ENCODE measurements at places on chromosomes 12 and 14.
A peak's percentile ranks its signal among the peaks of the same experiment; 100 is the strongest.

GRCh38 chr12:115323223-115323905 is 639.4 kb upstream of the TBX3 start:
- DNase-seq, result no peak

DNA sequence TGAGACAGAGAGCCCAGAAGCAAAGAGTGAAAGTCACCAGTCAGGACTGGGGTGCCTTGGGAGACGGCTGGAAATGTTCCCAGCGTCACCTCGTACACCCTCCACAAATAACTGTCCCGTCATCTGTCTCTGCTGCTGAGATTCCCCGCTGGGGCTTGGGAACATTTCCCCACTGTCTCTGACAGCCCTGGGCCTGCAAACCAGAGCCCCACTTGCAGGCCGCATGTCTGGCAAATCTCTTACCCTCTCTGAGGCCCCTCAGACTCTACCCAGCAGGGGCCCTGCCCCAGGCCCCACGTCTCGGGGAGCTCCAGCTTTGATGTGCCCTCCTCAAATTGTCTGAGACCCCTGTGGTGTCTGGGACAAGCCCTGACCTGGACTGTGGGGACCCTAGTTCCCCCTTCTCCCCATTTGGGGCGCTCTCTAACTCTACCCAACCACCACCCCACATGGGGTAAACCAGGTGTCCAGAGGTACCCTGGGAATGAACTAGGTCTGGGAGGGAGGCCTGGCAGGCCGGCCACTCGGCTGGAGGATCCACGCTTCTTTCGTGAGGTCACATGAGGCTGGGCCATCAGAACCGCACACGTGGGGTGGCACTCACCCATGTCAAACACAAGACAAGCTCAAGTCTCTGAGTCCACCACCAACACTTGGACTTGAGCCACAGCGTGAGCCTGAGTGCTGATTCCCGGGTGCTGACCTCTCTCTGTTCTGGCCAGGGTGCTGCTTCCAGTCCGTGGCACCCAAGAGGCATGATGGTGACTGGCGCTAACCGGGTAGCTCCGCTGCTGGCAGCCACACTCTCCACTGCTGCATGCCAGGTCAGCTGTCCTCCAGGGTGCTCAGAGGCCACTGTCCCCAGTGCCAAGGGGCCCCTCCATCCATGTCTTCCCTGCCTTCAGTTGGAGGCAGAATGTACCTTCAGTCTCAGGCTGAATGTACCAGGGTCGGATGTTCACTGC is 59.8 kb downstream of the DIO3 start:
- DNase-seq, result no peak

- DNase-seq, result no peak
These were observed 51.6 kb upstream of the HOXC13 start for GRCh38 chr12:53887006-53887405.

DNA sequence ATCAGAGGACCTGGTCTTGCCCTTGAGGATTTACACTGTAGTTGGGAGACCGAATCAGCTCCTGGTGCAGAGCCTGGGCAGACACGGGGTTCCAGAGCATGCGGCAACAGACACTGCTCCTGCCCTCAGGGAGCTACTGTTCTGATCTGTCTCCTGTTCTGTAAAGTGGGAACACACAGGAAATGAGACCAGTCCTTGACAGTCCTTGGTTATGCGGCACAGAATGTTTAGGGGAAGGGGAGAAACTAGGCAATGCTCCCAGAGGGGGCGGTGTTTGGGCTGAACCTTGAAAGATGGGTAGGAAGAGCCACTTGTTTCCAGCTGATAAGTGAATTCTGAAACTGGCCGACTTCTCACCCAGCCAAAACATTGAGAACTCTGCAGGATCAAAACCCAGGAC is 132.4 kb downstream of the ZFP36L1 start:
- DNase-seq, result no peak

DNA sequence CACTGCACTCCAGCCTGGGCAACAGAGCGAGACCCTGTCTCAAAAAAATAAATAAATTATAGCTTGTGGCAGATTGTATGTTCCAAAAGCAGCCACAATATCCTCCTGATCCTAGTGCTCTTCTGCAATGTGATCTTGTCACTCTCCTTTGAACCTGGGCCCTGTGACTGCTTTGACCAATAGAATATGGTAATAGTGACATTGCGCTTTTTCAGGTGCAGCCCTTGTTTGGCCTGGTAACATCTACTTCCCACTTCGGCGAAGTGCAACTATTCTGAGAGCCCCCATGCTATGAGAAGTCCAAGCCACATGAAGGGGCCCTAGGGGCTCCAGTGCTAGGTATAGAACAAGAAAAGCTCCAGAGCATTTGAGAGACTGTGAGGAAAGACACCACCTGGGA is 31.1 kb upstream of the DENND5B start:
- no peak for DNase-seq

GRCh38 chr12:109495012-109495411 is 17.6 kb downstream of the UBE3B start:
- DNase-seq, result no peak

DNA sequence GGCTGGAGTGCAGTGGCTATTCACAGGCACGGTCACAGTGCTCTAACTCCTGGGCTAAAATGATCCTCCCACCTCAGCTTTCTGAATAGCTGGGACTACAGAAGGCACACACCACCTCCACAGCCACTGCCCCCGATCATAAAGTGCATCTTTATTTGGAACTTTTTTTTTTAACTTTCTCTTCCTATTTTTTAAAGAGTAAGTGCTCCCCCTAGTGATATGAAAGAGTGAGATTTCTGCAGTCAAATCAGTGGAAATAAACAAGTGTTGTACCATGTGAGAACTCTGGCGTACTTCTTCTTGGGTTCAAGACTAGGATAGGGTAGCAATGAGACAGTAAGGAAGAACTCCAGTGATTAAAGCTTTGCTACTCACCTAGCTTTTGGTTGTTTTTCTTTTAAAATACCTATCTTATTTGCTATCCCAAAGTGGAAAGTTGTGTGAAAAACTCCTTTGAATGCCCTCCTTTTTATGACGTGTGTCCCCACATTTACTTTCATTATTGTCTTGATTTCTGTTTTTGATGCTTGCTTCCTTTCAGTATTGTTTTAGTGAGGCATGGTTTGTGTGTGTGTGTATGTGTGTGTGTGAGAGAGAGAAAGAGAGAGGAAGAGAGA is 6.6 kb downstream of the PPP4R4 start:
- peak; percentile 23 for DNase-seq

- DNase-seq, result no peak
These were observed 226.9 kb upstream of the CRY1 start for GRCh38 chr12:107320033-107320928.

DNA sequence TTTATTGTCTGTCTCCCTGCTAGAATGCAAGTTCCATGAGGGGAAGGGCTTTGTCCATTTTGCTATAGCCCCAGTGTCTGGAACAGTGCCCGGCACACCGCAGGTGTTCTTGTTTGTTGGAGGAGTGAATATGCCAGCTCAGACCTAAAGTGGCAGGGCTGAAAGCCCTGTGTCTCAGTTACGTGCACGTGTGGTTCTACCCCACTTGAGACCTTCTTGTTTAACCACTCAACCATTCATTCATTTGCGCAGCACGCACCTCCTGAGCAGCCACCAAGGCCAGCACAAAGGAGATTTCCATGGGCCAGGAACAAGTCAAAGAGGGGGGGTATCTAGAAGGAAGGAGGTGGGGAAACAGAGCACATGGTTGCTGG is 338.0 kb upstream of the FKBP4 start:
- DNase-seq, result no peak

GRCh38 chr12:93173178-93173957 is 204.4 kb upstream of the NUDT4 start:
- DNase-seq, result no peak

GRCh38 chr12:49296836-49297694 is 2.1 kb downstream of the PRPH start:
- DNase-seq, result no peak

DNA sequence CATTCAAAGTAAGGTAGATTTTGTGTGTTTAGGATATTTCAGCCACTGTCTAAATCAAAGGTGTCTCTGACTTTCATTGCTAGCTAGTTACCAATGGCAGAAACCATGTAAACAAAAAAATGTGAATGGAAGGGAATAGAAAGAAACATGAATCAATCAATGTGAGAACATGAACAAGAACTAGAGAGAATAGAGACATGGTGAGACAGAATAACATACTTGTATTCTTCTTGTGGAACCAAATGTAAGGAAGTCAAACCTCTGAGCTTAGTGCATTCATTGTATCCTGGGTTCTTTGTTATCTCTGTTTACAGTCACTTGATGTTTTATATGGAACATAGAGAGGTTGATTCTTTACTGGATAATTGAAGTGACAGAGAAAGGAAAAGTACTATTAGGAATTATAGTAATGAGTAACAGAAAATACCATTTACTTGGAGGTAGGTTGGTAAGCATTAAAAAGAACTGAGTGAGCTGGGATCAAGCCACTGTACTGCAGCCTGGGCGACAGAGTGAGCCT is 2.6 kb upstream of the WNK1 start:
- peak; percentile 36 for DNase-seq

GRCh38 chr12:116121453-116121871 is 156.0 kb downstream of the MED13L start:
- peak; percentile 57 for DNase-seq

GRCh38 chr12:46237371-46238045 is 31.3 kb downstream of the SLC38A1 start:
- DNase-seq, result no peak

- no peak for DNase-seq
These were observed 312.2 kb downstream of the ATXN7L3B start for GRCh38 chr12:74849801-74850200.

- no peak for DNase-seq
These were observed 84.4 kb downstream of the PPHLN1 start for GRCh38 chr12:42410340-42410739.

DNA sequence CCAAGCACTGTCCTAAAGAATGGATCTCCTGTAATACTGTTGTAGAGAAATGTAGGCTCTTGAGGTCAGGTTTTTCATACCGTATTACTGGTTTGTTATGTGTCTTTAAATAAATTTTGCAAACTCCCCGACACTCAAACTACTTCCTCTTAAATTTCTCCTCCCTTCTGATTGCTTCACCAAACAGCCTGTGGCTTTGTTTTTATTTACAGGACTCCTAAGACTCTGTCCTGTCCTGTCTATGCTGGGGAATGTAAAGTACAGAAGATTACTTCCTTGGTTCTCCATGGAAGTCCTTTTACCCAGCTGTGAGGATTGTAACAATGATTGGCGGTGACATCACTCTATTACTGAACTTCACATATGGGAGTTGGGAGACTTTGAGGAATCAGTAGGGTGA is 873.5 kb downstream of the DIO2 start:
- DNase-seq, result no peak

- DNase-seq, result no peak
These were observed 251.3 kb downstream of the ALX1 start for GRCh38 chr12:85531341-85531740.

DNA sequence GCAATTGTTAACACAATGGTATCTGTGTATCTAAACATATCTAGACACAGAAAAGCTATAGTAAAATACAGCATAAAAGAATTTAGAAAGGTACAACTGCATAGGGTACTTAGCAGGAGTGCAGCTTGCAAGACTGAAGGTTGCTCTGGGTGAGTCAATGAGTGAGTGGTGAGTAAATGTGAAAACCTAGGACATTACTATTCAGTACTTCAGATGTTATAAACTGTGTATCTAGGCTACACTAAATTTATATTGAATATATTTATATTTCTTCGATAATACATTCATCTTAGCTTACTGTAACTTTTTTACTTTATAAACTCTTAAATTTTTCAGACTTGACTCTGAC is 409.0 kb upstream of the DCN start:
- DNase-seq, result no peak

DNA sequence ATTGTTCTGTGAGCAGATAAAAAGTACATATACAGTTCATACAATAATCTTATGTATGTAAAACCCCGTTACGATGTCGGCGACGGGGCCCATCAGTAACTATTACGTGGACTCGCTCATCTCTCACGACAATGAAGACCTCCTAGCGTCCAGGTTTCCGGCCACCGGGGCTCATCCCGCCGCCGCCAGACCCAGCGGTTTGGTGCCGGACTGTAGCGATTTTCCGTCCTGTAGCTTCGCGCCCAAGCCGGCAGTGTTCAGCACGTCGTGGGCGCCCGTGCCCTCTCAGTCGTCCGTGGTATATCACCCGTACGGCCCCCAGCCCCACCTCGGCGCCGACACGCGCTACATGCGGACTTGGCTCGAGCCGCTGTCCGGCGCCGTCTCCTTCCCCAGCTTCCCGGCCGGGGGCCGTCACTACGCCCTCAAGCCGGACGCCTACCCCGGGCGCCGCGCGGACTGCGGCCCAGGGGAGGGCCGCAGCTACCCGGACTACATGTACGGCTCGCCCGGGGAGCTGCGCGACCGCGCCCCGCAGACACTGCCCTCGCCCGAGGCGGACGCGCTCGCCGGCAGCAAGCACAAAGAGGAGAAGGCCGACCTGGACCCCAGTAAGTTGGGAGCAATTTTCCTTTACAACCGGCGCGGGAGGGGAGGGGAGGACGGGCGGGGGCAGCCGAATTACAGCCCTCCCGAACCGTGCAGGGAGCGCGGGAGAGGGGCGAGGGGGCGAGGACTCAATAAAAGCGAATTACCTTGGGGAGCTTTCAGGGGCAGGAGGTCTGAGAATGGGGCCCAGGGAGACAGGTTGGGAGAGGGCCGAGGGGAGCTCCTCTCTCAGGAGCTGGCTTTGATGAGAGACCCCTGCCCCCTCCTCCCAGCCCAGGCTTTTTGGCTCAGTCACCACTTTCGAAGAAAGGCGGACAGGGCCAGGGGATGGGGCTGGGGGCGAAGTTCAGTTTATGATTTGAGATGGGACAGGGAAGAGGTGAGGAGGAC is at the start of gene HOXC9:
Gene HOXC9 (plus strand): TSS at position 46 of the 999 bp plus-strand sequence. CDS start 28 bp downstream, at position 74.
- no peak for DNase-seq

DNA sequence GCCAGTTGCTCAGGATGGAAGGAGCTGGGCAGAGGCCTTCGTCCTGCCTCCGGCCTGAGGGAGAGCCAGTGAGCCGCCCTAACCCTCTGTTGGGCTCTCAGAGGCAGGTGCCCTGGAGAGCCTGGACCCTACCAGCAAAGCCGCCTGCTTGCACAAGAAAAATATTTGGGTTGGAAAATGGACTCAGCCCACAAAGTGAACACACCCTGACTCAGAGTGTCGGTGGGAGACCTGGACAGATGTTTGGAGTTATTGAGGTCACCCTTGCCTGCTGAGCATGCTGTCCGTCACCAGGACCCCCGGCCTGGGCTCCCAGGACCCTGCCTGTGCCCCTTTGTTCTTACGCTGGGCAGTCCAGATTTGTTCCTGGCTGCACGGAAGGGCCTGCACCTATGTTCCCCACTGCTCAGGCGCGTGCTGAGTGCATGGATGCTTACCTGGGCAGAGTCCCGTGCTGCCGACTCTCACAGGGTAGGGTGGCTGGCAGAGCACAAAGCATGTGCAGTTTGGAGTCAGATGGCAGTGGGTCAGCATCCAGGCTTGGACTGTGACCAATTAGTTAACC is 22.4 kb downstream of the FAM181A start:
- DNase-seq, result no peak

DNA sequence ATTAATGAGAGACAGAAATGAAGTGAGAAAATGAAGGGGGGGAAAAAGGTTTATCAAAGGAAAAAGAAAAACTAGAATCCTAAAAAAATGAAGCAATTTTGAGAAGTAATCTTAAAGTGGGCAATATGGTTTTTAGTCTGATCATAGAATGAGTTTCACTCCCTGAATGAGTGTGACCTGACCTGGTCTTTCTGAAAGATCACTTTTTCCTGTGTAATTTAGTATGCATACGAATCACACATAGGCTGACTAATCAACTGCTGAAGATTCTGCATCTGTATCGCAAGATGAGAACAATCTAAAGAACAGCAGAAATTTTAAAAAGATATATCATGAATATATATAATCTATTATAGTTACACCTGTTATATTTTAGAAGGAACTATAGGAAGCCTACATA is 11.3 kb downstream of the GNPTAB start:
- DNase-seq, result no peak
